ENCODE measurements at places on chromosomes 11 and 22.

DNA sequence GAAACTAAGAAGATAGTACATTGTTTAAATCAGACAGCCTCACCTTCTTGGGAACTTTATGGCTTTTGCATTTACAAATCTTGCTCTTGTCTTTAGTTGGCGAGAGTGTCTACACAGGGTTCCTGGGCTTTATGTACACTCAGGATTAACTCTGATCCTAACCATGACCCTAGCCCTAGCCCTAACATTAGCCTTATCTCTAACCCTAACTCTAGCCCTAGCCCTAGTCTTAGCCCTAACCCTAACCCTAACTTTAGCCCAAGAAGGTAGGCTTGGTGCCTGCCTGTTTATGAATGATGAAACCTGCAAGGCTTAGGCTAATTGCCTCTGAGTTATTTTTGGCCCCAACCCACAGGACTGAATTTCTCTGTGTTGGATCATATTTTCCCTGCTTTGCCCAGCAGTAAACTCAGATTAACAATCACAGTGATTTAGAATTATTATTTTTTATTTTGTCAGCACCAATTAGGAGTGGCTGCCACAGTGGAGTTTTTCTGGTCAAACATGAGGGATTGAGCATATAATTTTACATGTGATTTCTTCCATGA, 44.1 kb upstream of the OR9Q1 start:
- no peak for DNase-seq

GRCh38 chr11:114169321-114169749, 109.8 kb downstream of the ZBTB16 start:
- no peak for DNase-seq

- no peak for DNase-seq
Observed at GRCh38 chr11:24515632-24516031, 18.8 kb downstream of the LUZP2 start.

GRCh38 chr11:11491014-11491413, 130.8 kb downstream of the GALNT18 start:
- no peak for DNase-seq

DNA sequence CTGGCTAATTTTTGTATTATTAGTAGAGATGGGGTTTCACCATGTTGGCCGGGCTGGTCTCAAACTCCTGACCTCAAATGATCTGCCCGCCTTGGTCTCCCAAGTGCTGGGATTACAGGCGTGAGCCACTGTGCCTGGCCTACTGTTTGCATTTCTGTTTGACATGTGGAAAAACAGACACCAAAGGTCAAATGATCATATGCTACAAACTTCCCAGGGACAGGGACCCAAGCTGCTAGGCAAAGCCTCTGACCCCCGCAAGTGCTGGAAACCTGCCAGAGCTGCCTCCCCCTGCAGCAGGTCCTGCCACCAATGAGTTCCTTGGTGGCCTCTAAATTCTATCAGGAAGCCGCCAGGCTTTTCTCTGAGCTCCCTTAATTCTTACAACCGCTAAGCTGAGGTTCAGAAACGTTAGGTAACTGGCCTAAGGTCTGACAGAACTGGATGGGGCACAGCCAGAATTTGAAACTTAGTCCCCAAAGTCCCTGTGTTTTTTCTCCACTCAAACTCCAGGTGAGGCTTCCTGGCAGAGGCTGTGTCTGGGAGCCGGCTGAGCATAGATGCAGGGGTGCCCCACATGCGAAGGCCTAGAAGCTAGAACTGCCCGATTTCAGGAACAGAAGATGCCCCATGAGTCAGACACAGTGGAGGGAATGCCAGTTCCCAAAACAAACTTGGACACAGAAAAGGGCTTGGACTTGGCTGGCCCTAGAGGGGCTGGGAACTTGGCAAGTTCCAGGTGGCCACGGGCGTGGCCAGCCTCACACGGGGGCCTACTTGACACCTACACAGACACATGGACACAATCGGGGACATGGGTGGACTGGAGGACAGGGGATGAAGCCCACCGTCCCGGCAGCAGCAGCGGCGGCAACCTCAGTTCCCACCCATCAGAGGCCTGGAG, 7.4 kb downstream of the CSNK1E start:
- DNase-seq, result no peak

GRCh38 chr22:17264321-17265052, 45.3 kb upstream of the ADA2 start:
- no peak for DNase-seq

DNA sequence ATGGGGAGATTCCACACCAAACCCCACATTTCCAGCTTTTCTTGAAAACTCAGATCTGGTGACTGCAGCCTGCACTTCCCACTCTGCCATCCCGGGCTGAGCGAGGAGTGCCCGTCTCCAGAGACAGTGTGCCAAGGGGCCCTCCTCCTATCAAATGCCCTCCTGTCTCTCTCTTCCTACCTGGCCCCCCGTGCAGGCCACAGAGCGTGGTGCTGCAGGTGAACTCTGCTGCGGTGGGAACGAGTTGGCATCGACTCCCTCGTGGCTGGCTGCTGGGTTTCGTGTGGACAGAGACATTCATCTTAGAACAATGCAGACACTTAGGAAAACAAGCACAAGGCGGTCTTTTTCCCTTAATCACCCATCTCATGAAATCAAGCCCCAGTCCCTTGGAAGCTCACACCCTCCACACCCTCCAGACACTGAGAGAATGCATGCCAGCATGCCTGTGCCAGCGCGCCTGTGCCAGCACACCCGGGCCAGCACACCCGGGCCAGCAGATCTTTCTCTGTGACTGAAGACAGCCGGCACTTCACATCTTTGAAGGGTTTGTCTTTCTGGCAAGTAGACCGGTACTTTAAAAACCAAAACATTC, 65.0 kb downstream of the PARVB start:
- peak; percentile 3 for DNase-seq

- no peak for DNase-seq
Observed at GRCh38 chr11:2585566-2586086, 114.2 kb downstream of the KCNQ1OT1 start.

- DNase-seq, result no peak
Observed at GRCh38 chr11:69682681-69683326, 7.7 kb upstream of the LTO1 start.

DNA sequence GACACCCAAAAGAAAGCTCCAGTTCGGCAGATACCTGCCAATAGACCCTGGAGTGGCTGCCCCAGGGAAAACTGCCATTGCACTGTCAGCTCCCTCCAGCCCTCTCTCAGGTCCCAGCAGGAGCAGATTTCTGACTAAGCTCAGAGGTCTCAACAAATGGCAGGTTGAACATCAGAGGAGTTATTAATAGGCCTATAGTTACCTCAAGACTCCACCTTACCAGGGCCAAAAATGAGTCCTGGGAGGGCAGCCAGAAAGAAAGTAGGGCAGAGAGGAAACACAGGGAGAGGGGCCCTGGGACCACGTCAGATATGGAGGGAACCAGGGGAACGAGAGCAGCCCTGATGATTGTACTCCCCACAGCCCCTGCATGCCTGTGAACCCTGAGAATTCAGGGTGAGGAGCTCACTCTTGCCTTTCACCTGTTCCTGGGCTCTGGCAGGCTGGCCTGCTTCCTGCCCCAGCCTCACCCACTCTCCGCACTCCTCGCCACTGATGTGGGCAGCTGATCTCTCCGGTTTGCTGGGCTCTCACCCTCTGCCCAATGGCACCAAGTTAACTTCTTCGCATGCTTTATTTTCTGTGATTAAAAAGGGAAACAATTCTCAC, 4.3 kb upstream of the RGL4 start:
- DNase-seq, result no peak

DNA sequence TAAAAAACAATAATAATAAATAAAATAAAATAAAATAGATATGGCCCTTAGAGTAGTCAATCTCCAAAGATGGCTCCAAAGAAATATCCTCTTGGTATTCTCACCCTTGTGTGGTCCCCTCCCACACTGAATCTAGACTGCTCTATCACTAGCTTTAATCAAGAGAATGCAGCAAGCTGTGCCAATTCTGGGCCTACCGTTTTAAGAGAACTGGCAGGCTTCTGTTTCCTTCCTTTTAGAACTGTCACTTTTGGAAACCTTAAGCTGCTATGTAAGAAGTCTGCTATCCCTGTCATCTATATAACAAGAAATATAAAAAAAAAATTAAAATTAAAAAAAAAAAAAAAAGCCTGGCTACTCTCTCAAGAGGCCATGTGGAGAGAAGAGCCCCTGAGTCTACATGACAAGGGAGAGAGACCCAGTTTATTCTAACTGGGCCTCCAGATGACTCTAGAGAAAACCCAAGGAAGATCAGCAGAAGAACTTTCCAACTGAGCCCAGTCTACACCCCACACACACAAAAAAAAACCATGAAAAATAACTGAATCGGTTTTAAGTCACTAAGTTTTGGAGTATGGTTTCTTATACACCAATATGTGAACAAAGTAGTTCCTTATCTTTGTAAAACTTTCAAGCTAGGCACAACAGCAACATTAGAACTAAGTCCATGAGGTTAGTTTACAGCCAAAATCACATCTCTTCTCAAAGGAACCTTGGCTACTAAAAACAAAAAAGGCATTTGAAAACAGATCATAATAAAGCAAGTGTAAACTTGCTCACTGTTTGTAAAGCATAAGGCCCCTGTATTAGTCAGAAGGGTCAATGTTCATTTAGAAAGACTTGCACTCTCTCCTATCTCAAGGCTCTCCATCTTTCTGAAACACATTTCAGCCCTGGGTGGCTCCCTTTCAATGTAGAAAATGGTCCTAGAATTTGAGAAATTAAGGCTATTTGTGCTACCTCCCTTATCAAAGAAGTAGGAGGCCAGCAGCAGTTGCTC, 67.3 kb downstream of the AMBRA1 start:
- no peak for DNase-seq

Data from amniotic epithelial cell (primary cell).